ENCODE measurements at places on chromosomes 13 and 19. TPM values are rescaled to one million over a fixed set of nuclear protein-coding genes. Genes with fewer than 3 reads are reported as not detected.
A peak's percentile ranks its signal among the peaks of the same experiment; 100 is the strongest.

- no peak for DNase-seq
These were observed 1.1 kb downstream of the TNFSF9 start for GRCh38 chr19:6531956-6532243.

DNA sequence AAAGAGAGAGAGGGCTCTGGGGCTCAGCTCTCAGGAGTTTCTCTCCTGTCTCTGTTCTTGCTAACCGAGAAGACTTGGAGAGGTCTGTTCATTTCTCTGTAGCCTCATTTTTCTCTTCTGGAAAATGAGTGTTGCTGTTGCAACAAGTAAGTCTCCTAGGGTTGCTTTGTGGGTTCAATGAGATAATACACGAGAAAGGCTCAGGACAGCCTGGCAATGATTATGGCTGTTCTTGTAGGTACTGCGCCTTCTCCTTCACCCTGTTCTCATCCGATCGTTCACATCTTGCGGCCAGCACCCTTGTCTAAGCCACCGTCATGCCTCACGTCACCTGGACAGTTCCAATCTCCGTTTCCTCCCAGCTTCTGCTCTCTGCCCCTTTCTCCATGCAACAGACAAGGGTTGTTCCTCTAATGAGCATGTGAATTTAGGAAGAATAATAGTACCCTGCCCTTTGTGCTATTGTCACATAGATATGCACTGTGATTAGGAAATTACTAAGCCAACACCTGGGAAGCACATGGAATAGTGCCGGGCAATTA, 4.2 kb downstream of the C5AR1 start:
- no peak for DNase-seq

DNA sequence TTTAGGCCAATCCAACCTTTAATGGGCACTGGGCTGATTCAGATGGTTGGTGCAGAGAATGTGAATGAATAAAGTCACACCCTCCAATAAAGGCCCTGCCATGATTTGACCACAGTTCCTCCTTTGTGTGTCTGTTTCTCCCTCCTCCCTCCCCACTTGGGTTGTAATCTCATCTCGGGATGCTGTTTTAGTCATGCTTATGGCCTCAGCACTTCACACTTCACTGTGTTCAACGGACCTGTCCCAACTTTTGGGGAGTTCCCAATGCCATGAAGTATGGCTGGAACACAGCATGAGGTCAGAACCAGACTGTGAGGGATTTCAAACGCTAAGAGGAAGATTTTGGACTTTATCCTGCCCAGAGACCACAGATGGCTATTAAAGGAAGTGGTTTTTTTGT, 5.6 kb upstream of the RAB8A start:
- no peak for DNase-seq

GRCh38 chr19:5680437-5681368, at the start of the genes HSD11B1L and MICOS13:
Gene HSD11B1L, plus strand, starts transcription at chr19:5681027. Its CDS starts 3,806 bp downstream, at chr19:5684833.
Gene MICOS13, minus strand, starts transcription at chr19:5680516. Its CDS starts 30 bp downstream, at chr19:5680486.
- peak; percentile 100 for DNase-seq

DNA sequence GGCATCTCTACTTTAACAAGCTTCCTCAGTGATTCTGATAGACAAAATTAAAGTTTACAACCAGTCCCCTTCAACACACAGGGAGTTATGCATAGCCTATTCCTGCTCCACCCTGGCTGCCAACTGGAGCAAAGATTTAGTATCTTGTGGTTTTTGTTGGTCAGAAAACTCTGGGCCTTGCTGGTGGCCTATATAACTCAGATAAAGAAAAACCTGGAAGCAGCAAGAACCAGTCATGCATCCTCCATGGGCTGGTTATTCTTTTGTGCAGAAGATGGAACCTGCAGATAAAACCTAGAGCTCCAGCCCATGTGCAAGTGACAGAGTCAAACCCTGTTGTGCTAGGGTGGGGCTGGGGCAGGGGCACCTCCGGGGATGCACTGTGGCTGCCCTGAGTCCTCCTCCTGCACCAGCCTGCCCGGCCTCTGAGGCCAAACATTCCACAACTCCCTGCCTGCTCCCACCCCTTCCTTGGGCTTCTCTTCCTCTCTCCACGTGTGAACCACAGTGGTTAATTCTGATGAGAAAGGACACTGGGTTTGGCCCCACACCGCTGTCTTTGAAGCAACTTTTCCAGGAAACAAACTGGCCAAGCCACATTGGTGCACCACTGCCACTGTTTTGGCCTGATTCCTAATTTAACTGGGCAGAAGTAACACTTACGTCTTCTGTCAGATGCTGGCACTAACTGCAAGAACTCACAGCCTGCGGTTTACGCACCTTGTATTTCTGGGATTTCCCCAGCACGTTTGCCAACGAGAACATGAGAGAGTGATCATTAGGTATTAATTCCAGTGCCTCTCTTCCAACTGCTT, 23.3 kb upstream of the GGACT start:
- no peak for DNase-seq

GRCh38 chr13:42525035-42525504, 48.9 kb upstream of the TNFSF11 start:
- DNase-seq = no peak

GRCh38 chr13:32362574-32362973, 47.3 kb downstream of the BRCA2 start:
- no peak for DNase-seq

DNA sequence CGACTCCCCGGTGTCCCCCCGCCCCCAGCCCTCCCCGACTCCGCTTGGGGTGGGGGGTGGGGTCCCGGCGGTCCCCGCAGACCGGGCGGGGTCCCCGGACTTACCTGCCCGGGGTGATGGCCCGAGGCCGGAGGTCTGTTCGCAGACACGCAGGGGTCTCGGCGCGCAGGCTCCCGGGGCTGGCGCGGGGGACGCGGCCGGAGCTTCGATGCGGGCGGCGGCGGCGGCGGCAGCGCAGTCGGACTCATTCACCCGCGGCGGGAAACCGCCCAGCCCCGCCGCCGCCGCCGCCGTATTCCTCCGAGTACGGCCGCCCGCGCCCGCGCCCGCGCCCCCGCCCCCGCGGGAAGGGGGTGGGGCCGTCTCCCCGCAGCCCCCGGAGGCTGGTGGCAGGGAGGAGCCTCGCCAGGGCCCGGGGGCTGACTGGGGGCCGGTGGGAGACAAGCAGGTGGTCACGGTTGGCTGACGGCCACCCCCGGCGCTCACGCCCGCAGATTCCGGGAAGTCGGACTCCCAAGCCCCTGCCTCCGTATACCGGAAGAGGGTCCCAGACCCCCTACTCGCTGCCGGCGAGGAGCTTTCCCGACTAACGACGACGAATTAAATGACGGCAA, at the start of gene C2CD4C:
C2CD4C (minus strand) TSS at position 246 of the 614 bp plus-strand sequence. CDS start 786 bp downstream, outside the sequence.
- DNase-seq = peak; percentile 68

GRCh38 chr19:5127717-5128116, 158.8 kb downstream of the KDM4B start:
- DNase-seq = no peak

GRCh38 chr19:33226550-33227241, 1.0 kb upstream of the SLC7A10 start:
- no peak for DNase-seq

DNA sequence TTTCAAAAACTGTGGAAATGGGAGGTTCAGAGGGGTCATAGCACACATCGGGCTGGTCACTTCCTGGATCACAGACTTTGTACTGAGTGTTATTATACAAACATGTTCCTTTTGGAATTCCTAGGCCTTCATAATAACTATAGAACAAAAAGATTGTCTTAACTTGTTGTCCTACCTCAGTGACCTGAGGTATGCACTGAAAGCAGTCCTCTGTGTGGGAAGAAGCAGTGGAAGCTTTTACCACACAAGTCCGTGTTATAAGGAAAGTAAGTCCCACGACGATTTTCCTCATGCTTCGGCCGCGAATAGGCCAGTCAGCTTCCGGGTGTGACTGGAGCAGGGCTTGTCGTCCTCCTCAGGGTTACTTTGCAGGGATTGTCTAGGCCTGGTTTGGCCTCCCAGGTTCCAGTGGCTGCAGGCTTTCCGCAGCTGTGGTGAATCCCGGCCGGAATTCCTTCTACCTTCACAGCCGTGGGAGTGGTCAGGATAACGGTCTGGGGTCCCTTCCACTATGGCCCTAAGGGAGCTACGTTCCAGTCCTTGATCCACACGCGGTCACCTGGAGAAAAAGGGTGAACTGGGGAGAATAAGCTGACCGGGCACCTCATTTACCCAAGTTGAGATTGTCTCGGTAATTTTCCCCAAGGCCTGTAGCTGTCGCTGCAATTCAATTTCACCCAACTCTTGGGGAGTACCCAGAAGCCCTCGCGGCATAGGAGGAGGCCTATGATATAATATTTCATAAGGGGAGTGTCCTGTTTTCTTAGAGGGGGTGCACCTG, 16.0 kb downstream of the NAPSA start:
- peak; percentile 50 for DNase-seq

- no peak for DNase-seq
These were observed 15.5 kb downstream of the ZNF701 start for GRCh38 chr19:52585604-52586003.

- DNase-seq = no peak
These were observed 6.6 kb downstream of the ACP4 start for GRCh38 chr19:50796634-50797428.

GRCh38 chr19:45865269-45865948, 1.3 kb downstream of the FOXA3 start:
- DNase-seq = no peak

GRCh38 chr13:110773480-110773879, 60.0 kb downstream of the ING1 start:
- DNase-seq = no peak

- DNase-seq = peak; percentile 81
These were observed 9.6 kb downstream of the CAPN12 start for GRCh38 chr19:38734426-38735256.

- DNase-seq = no peak
These were observed 499.5 kb upstream of the SPRY2 start for GRCh38 chr13:80840316-80840976.

- DNase-seq = no peak
These were observed at the start of gene POU2F2 for GRCh38 chr19:42132030-42132628. Gene POU2F2, minus strand, starts transcription at chr19:42132446. Its CDS starts 35 bp downstream, at chr19:42132411.

DNA sequence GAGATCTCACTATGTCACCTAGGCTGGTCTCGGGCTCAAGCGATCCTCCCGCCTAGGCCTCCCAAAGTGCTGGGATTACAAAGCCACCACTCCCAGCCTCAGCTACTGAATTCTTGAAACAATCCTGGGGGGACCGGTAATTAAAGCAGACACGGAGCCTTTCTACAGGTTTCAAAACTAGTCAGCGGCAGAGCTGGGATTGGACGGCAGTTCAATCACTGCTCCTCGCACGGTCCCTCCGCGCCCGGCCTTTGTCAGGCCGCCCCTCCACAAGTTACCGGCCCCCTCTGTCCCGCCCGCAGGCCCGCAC, 229 bp downstream of the BORCS8 start:
- no peak for DNase-seq

DNA sequence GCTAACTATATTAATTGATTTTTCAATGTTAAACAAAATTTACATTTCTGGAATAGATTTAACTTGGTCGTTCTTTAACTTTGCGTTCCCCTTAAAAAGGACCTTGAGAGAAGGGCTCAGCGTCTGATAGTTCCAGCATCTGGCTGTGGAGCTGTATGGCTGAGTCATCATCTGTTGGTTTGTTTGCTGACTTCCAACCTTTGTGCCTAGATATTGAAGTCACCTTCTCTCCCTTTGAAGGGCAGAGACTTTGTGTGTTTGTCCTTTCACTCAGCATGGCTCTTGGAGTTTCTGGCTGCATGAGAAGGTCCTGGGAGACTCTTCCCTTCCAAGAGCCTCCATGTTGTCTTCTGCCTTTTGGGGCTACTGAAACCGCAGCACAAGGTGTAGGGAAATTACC, 16.6 kb upstream of the IRS2 start:
- DNase-seq = no peak

GRCh38 chr13:86825410-86825809, 845.8 kb upstream of the SLITRK5 start:
- no peak for DNase-seq

DNA sequence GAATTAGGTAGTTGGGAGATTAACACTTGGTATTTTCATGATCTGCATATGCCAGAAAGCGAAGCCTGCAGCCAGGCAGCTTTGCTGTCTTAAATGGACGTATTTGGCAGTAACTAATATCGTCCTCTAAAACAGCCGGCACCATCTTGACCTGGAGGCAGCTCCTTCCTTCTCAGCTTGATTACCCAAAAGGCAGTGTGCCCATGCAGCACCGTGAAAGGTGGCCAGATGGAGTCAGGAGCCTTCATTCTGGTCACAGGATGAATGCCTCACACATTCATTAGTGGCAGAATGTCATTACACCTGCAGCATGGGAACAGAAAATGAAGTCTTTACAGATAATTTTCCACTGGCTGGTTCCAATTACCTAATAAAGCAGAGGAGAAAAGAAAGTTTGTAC, 59.0 kb upstream of the FLT1 start:
- no peak for DNase-seq

DNA sequence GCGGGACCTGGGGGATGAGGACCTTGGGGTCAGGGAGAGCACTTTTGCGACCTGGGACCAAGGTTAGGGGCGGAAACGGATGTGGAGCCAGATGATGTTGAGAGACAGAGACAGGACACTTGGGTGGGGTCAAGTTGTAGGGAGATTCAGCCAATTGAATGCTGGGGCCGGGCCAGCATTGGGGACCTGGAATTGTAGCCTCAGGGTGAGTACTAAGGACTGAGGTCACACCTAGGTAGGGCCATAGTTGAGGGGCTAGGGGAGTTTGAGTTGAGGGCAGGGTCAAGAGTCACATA, 1.2 kb downstream of the ALKBH7 start:
- DNase-seq = no peak

GRCh38 chr19:2036424-2036823, 14.6 kb downstream of the MKNK2 start:
- DNase-seq = no peak

- no peak for DNase-seq
These were observed 94.7 kb upstream of the RAP2A start for GRCh38 chr13:97339019-97339987.

GRCh38 chr13:77810430-77810829, 108.2 kb downstream of the EDNRB start:
- DNase-seq = no peak

The ZNF577 gene
- total RNA-seq = 10.0 TPM

The ZSCAN4 gene
- not detected for total RNA-seq

The UBE2S gene
- total RNA-seq = 17.6 TPM

The IL4I1 gene
- 1.1 TPM for total RNA-seq

The A1BG gene
- total RNA-seq = 17.5 TPM

The LRRC4B gene
- total RNA-seq = 14.2 TPM

The ZIK1 gene
- total RNA-seq = 5.0 TPM

The SAFB2 gene
- 50.9 TPM for total RNA-seq

The DGKH gene
- 15.0 TPM for total RNA-seq

The FUT3 gene
- not detected for total RNA-seq

The ATXN8OS gene
- total RNA-seq = not detected

The FOXA3 gene
- not detected for total RNA-seq

The NLRP11 gene
- total RNA-seq = not detected

The POSTN gene
- 27.8 TPM for total RNA-seq

The ZNF497 gene
- total RNA-seq = 0.69 TPM

Measured in posterior vena cava (tissue), 2 donors.